ENCODE measurements at places on chromosomes 1 and 21.

DNA sequence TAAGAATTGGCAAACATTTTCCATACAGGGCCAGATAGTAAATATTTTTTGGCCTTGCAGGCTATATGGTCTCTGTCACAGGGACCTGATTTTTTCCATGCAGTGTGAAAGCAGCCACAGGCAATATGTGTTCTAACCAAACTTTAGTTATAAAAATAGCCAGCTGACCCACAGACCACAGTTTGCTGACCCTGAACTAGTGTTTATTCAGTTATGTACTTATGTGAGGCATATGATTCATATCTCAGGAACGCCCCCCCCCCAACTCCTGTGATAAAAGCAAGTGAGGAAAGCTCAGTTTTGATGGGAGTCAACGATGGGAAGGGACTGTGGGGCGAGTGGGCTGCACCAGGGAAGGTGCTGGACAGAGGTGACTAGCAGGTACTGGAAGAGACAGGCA lies 80.1 kb downstream of the HMGB4 start:
- H3K4me3 ChIP-seq = no peak overlapping the region
- H3K27me3 ChIP-seq = no peaks in the 10 kb centered on the region
- no peak for DNase-seq
- no peak overlapping the region for H3K27ac ChIP-seq
- no peaks in the 10 kb centered on the region for H3K4me1 ChIP-seq

- no peaks in the 10 kb centered on the region for H3K36me3 ChIP-seq
- peaks cover 3% of the 10 kb centered on the region for H3K27me3 ChIP-seq
- no peak overlapping the region for H3K27ac ChIP-seq
- H3K4me3 ChIP-seq = no peak overlapping the region
These were observed 62.9 kb downstream of the MDM4 start for GRCh38 chr1:204578867-204579664.

- H3K27me3 ChIP-seq = no peaks in the 10 kb centered on the region
- DNase-seq = no peak
- H3K27ac ChIP-seq = no peak overlapping the region
- no peaks in the 10 kb centered on the region for H3K4me1 ChIP-seq
- H3K36me3 ChIP-seq = no peaks in the 10 kb centered on the region
These were observed 294.3 kb upstream of the SPAG17 start for GRCh38 chr1:118479351-118479750.

DNA sequence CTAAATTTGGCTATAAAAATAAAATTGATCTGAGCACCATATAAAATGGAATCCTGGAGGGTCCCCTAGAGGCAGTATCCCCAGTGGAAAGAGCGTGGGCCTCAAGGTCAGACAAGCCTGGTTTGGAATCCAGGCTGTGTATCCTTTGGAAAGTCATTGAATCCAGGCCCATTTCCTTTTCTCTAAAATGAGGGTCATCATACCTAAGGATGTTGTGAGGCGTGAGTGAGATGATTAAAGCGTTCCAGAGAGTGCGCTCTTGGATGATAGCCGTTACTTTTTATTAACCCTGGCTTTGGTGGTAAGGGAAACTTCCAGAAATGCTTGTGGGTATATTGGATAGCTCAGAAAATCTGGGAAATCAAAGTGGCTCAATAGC lies 683 bp upstream of the ZNF436 start:
- peaks cover 45% of the 10 kb centered on the region for H3K4me1 ChIP-seq
- peak overlapping the region; percentile 79 for H3K4me3 ChIP-seq
- H3K27me3 ChIP-seq = peaks cover 54% of the 10 kb centered on the region
- DNase-seq = no peak
- peak overlapping the region; percentile 54 for H3K27ac ChIP-seq

GRCh38 chr1:19617376-19617775 lies 26.7 kb upstream of the NBL1 start:
- no peak overlapping the region for H3K4me3 ChIP-seq
- peaks cover 10% of the 10 kb centered on the region for H3K4me1 ChIP-seq
- no peak for DNase-seq

- DNase-seq = no peak
- H3K36me3 ChIP-seq = no peaks in the 10 kb centered on the region
- no peak overlapping the region for H3K4me3 ChIP-seq
- H3K27me3 ChIP-seq = no peaks in the 10 kb centered on the region
These were observed 4.9 kb downstream of the CAMTA1 start for GRCh38 chr1:6790146-6790545.

DNA sequence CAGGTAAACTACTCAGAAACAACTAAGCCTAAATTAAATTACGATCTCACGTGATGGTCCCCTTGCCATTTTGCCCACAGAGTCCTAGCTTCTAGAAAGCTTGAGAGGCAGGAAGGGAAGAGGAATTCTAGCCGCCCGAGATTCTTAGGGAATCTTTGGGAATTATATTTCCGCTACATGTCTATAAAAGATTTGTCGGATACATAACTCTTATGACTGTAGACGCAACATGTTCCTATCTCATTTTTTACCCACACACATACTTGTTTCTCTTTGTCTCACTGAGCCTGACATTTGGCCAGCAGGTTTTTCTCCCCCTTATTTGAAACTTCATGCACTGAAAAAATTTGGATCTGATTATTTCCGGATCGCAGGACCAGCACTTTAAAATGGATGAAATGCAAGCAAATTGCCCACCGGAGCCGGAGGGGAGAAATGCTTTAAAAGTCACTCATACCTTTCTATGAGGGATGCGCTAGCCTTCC lies 5.5 kb downstream of the GLIS1 start:
- H3K27ac ChIP-seq = no peak overlapping the region
- peaks cover 10% of the 10 kb centered on the region for H3K4me1 ChIP-seq
- H3K4me3 ChIP-seq = no peak overlapping the region
- peaks cover 69% of the 10 kb centered on the region for H3K27me3 ChIP-seq
- H3K36me3 ChIP-seq = no peaks in the 10 kb centered on the region
